Naive B cell (primary cell): ENCODE measurements at places on chromosomes 1 and 21.
A peak's percentile ranks its signal among the peaks of the same experiment; 100 is the strongest.

- DNase-seq = peak; percentile 23
Measured at GRCh38 chr1:12087797-12088314, 24.8 kb downstream of the TNFRSF8 start.

GRCh38 chr1:18339161-18339560 is 141.6 kb upstream of the KLHDC7A start:
- DNase-seq = no peak

GRCh38 chr1:157653494-157653873 is 47.1 kb downstream of the FCRL3 start:
- no peak for DNase-seq

GRCh38 chr1:165876121-165876520 is 48.7 kb downstream of the UCK2 start:
- no peak for DNase-seq

DNA sequence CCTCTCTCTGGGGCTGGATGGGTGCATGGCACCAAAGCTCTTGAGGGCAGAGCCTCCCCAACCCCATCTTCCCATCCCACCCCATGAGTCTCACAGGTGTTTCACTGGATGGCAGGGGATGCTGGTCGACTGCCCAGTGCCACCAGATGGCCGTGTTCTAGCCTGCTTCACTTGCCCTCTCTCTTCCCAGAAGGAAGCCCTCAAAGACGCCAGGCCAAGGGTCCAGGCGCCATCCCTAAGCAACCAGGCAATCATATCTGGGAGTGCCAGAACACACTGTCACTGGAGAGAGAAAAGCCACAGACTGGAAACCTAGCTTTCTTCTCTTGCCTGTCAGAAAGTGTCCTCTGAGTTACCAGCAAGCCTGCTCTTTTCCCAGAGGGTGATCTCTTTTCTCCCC is 26.7 kb downstream of the PIGM start:
- no peak for DNase-seq

GRCh38 chr1:119590393-119590792 is 57.7 kb downstream of the ZNF697 start:
- no peak for DNase-seq

DNA sequence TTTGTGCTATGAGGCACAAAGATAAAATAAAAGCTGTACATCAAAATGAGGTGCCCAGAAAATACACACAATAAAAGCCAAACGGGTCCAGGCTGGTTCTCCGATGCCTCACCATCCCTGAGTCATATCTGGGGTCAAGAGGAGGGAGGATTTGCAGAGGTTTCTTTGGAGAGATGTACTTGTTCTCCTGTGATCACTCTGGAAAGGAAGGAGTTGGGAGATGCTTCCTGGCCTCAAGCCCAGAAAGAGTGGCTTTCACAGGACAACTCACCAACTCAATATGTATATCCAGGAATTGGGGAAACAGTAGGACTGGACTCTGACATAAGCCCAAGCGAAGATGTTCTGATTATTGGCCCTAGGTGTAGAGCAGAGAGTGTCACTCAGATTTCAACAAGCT is 51.9 kb downstream of the DIPK1A start:
- DNase-seq = no peak

GRCh38 chr1:207088701-207089626 is at the start of gene C4BPB:
TSS of gene C4BPB (plus strand) at chr1:207088860. CDS start at chr1:207089532, 672 bp downstream.
- DNase-seq = peak; percentile 19
